ENCODE measurements at places on chromosomes 3 and 15.

- DNase-seq = no peak
These were observed 21.8 kb downstream of the RBPMS2 start for GRCh38 chr15:64753480-64754185.

DNA sequence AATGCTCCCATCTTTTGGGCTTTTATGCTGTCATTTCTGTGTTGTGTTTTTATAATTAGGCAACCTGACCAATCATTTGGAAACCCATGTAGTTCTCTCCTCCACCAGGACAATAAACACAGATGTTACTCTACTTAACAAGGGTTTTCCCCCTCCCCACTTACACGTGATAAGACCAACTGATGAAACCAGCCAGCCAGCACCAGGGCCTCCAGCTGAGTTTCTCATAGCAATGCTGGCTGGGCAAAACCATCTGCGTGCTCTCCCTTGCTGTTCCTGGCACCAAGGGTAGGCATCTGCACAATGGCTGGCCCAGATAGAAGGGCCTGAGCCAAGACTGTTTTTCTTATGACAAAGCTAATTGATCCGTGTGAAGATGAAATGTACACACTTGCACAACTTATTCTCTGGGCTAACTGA is 310.4 kb downstream of the PLCL2 start:
- no peak for DNase-seq

- no peak for DNase-seq
These were observed 99.9 kb downstream of the ADAMTS17 start for GRCh38 chr15:100241572-100242482.

DNA sequence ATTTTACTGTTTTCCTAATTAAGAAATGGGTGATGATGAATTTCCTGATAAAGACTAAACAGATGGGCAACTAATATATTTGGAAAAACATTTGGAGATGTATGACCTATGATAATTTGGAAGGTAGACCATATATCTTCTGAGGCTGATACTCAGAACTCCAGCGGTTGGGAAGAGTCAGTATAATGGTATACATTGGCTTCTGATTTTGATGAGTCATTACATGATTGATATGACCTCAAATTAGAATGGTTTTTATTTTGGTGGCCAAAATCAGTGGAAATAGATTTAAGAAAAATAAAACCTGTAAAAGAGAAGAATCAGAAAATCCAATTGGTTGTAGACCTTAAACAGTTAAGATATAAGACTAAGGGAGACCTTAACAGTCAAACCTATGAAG is 496.4 kb upstream of the ALCAM start:
- DNase-seq = no peak

DNA sequence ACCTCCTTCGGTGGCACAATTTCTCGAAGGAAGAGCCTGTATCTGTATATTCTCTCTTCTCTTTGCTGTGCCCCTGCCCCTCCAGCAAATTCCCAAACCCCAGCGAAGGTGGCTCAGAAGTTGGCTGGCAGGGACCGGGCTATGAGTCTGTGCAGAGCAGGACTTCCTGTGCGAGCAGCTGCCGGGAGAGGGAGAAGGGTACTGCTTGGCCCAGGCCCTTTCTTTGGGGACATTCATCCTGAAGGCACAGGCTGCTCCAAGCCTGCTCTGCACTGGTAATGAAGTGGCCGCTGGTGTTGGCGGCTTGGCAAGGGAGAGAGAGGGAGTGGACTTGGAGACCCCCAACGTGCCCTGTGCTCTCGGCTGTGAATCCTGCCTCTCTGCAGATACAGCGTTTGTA is 1.5 kb downstream of the SLC6A11 start:
- no peak for DNase-seq

GRCh38 chr3:122606330-122606729 is 28.9 kb downstream of the PARP15 start:
- DNase-seq = no peak

- no peak for DNase-seq
These were observed 28.0 kb upstream of the ARNT2 start for GRCh38 chr15:80375968-80376891.

DNA sequence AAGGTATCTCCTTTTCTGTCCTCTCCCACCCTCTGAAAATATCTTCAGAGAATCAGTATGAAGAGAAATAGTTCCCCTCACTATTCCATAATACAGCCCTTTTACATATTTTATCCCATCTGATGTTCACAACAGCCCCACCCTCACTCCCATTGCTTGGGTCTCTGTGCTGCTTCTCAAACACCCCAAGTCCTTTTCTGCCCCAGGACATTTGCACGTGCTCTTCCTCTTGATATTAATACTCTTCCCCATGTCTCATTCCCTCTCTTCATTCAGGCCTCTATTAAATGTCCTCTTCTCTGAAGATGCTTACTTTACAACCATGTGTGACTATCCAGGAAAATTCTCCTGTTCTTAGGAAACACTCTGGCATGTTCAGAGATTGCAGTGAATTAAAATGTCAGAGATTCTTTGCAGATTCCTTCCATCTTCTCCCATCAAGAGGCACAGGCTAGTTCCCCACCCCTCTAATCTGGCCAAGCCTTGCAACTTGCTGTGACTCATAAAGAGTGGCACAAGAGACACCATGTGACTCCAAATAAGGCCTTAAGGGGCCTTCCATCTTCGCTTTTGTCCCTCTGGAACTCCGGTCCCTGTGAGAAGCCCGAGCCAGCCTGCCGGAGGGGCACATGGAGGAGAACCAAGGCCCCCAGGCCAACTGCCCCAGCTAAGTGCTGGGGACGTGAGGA is 128.5 kb downstream of the CHSY1 start:
- no peak for DNase-seq

- DNase-seq = no peak
These were observed 14.0 kb upstream of the SPINK8 start for GRCh38 chr3:48347500-48347899.

DNA sequence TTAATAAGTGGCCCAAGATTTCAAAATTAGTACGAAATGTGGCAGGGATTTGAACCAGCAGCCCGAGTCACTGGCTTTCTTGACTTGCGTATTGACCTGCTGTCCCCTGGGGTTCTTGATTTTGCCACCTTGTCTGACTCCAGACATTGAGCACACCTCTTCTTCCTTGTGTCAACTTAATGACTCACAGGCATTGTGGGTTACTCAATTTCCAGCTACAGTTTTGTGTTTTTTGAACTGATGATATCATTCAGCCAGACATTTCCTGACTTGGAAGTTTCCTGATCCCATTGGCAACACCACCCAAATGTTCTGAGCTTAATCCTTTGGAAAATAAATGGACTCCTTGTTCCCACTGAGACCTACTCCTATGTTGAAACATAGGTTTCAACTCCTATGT is 64.2 kb downstream of the MOBP start:
- no peak for DNase-seq

DNA sequence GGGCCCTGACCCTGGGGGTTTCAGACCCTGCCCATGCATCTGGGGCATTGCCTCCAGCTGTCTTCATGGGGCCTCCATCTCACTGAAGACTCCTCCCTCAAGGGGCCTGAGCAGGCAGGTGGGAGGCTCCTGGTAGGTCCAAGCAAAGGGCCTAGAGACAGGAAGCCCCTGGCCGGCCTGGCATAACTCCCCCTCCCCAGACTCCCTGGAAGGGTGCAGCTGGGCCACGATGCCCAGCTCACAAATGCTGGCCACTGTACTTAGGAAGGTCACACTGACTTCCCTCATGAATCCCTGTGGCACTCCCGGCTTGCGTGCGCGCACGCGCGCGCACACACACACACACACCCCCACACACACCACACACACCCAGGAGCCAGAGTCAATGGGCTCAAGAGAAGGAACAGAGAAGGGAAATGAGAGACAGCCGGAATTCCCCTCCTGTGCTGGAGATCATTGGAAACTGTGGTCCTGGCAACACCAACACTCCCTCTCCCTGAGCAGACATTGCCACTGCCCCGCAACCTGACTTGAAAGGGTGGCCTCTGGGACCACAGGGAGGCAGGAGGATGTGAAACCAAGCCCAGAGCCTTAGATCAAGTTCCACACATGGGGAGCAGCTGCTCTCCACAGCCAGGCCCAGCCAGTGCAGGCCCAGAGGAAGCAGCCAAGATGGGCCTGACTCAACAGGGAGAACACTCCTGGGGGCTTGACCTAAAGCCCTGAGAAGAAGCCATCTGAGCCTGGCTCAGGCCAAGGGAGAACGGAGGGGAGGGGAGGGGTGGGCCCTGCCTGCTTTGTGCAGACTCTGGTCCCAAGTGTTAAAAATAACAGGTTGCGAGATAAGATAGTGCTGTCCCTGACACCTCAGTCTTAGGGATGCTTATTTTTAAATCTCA is 69.7 kb downstream of the SCN5A start:
- DNase-seq = no peak

DNA sequence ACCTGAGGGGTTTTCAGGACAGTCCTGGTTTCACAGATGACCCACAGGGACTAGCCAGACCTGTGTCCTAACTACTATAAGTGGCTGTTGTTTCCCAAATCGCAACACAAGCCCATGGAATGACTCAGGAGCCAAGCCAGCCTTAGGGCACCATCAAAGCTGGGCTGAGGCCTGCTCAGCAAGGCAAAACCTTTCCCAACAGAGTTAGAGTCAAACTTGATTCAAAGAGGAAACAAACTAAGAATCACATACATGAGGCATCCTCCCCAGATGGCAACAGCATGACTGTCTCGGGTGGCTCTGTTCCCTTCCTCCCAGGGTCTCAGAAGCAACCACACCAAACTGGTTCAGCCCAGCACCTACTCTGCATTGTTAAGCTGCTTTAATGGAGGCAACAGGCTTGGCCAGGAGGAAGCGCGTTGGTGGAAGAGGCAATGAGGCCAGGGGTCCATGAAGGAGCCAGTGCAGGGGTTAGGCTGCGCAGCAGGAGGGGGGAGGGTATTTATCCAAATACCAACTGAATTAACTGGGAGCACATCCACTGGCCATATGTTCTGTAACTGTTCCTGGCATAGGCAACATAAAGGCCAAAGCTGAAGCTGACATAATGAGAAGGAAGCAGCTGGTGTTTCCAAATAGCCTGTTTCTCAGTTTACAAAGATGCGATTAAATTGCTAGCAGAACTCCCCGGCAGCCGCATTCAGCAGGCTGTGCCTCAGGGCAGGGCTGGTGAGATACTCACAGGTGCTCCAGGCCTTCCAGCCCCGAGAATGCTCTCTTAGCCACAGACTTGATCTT is 102.4 kb downstream of the LRIG1 start:
- DNase-seq = no peak

DNA sequence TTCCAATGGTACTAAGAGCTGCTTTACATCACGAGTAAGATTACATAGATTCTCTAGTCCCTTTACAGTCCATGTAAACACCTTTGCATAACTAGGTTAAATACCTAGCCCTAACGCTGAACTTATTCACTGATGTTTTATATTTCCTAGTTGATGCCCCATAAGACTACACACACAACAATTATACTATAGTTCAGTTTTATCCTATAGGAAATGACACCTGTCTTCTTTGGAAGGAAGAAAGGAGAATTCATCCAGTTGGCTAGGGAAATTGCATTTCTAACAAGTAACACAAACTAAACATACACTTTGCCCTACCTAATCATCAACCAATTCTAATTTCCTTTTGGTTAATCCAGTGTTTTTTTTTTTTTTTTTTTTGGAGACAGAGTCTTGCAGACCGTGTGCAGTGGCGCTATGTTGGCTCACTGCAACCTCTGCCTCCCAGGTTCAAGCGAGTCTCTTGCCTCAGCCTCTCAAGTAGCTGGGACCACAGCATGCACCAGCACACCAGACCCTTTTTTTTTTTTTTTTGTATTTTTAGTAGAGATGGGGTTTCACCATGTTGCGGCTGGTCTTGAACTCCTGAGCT is 13.9 kb downstream of the PDE12 start:
- no peak for DNase-seq

- DNase-seq = no peak
These were observed 26.0 kb downstream of the ZNF445 start for GRCh38 chr3:44451441-44451840.

GRCh38 chr3:101203411-101203810 is 117.0 kb downstream of the IMPG2 start:
- DNase-seq = no peak

GRCh38 chr15:36491912-36492311 is 87.5 kb upstream of the CDIN1 start:
- no peak for DNase-seq

DNA sequence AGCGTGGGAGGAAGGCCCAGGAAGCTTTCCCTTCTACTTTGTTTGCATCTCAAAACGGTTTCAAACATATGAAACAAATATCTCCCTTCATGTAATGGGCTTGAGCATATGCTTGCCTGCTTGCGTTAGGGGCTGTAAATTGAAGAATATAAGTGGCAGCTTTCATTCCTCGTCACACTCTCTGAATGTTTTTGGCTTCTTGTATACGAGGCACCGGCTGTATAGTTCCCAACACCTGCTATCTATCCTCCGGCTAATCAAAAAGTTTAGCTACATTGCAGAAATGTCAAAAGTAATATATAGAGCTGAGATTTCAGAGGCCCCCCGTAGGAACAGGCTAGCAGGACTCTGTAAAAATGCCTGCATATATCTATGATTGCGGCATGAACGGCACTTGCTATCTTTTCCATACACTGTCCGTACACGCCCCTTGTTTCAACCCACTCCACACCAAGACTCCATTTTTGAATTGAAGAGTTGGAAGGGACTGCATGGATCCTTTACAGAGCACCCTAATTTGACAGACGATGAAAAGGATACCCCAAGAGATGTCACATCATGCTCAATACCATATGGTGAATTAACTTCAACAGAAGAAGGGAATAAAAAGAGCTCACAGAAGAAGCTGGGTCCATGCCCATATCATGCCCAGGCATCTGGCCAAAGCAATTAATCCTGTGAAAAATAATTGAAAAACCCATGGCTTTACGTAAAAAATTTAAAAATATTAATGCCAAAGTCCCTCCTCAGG is 2.5 kb downstream of the MASP1 start:
- DNase-seq = no peak

- DNase-seq = no peak
These were observed 193.2 kb downstream of the CLSTN2 start for GRCh38 chr3:140128217-140128616.

DNA sequence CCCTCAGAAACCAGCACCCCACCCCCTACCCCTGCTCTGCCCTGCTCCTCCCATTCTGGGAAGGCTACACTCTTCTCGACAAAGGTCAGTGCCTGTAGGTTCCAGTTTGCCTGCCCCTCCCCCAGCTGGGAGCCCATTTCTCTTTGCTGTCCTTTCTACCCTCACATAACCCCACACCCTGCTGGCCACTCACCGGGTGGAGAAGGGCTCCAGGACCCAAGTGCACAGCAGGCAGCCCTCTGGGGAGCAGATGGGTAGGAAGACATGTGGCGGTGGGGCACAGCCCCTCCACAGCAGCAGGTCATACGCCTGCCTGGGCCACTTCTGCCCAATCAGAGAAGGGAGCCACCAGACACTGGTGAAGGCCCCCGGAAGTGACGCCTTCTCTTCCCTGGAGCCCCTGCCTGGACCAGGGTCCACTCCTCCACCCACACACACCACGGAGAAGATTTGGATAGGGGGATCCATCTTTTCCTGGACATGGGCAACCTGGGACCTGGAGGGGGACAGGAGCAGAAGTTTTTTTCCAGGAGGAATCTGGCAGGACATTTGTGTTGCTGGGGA is at the start of gene THPO:
TSS of gene THPO (minus strand) at position 326 of the 564 bp plus-strand sequence. CDS start 1,948 bp downstream, outside the sequence.
- DNase-seq = no peak

DNA sequence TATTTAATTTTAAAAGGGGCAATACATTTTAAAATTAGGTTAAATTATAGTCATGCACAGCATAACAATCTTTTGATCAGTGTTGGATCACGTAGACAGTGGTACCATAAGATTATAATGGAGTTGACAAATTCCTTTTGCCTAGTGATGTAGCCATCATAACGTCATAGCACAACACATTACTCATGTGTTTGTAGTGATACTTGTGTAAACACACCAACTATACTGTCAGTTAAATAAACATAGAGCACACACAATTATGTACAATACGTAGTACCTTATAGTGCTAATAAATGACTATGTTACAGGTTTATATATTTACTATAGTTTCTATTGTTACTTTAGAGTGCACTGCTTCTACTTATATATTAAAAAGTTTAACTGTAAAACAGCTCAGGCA is 31.2 kb downstream of the FOXB1 start:
- DNase-seq = no peak

Data from NCI-H187 (cell line).